Urothelium cell line (cell line): ENCODE measurements at places on chromosomes 3 and 15.

DNA sequence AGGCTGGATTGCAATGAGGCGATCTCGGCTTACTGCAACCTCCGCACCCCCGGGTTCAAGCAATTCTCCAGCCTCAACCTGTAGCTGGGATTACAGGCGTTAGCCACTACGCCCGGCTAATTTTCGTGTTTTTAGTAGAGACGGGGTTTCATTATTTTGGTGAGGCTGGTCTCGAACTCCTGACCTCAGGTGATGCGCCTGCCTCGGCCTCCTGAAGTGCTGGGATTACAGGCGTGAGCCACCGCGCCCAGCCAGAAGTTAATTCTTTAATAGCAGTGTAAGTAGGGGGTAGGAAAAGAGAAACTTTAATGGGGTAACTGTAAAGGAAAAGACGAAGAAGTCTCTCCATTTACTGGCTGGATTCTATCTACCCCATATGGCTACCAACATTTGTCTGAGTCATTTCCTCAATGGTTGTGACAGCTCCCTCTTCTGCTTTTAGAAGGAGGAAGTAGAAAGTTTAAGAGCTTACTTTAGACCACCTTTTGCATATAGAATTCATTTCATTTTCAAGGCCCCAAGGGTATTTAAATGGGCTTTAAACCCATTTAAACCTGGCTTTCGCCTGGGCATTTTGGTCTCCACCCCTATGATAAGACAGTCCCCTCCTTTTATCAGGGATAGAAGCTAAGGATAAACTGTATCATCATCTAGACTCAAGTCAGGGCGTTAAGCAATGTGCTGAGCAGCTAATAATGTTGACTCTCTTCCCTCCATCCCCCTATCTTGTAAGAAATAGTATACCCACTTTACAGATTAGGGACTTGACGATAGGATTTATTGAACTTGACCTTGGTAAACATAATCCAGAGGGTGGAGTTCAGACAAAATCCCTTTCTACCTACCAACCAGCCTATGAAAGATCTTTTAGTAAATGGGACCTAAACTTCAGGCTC, 1.1 kb upstream of the CDV3 start:
- DNase-seq: no peak

- DNase-seq: no peak
Observed at GRCh38 chr15:49441356-49441755, 18.3 kb downstream of the FGF7 start.

DNA sequence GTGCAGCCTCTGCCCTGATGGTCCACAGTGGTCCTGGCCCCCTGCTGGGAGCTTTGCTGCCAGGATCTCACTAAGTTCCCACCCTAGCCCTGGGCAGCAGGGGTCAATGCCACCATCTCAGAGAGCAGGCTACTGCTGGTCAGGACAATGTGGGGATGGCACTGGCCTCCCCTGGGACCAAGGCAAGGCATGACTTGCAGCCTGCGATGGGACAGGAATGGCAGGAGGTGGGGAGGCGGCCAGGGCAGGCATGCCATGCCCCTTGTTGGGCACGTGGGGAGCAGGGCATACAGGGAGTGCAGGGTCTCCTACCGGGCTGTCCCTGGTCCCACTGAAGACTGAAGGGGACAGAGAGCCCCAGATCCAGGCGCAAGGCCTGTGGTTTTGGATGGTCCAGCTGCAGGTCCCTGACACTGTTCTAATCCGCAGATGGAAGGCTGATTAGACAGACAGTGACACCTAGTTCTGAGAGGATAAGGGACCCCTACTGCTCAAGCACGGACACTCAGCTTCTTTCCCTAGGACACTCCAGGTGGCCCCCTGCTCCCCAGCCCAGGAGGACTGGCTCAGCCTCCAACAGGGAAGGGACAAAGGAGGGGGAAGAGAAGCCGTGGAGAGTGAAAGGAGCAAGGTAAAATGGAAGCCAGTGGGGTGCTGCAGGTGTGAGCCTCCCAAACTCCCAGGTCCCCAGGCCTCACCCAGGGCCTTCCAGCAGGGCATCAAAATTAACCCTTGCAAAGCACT, 69.2 kb upstream of the RPL32 start:
- no peak for DNase-seq

DNA sequence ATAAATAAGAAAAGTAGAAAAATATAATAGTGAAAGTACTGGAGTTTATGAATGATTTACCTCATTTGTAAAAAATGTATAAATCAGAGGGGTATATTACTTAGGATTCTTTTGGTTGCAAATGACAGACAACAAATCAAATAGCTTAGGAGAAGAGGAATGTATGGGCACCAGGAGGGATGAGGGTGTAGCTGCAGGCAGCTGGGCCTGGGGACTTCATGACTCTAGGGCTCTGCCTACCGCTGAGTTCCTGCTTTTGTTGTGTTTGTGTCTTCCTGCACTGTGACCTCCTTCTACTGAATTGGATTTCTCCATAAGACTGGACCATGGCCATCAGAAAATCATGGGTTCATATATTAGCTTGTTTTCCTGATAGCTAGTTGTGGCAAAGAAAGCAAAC, 27.9 kb upstream of the PDE8A start:
- no peak for DNase-seq

DNA sequence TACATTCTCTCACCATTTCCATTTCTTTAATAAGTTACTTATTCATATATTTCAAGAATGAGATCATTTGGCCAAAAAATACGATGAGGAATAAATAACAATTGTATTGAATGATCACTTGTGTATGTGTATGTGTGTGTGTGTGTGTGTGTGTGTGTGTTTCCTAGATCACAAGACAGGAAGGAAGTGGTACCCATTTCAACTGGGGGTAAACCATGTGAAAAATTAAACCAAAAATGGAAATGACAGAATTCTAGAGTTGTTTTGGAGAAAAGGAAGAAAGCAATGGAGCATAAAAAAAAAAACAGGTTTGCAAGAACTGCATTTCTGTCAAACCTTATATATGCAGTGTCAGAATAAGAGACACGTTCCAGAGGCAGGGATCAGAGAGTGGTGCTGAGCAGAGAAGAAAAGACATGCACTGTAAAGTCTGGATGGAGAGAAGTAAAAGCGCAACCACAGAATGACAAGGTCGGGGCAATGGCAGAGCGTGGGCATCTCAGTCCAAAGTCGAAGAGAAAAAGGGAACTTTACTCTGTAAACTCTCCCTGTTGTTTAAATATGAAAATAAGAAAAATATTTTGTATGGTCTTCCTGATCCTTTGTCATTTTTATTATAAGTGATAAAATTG, 75.5 kb downstream of the PEX5L start:
- DNase-seq: no peak

- peak; percentile 31 for DNase-seq
Observed at GRCh38 chr15:27589260-27589659, 509.9 kb downstream of the OCA2 start.

GRCh38 chr3:26308454-26308853, 314.1 kb upstream of the LRRC3B start:
- no peak for DNase-seq

GRCh38 chr3:114452256-114452655, 158.4 kb downstream of the TIGIT start:
- no peak for DNase-seq

DNA sequence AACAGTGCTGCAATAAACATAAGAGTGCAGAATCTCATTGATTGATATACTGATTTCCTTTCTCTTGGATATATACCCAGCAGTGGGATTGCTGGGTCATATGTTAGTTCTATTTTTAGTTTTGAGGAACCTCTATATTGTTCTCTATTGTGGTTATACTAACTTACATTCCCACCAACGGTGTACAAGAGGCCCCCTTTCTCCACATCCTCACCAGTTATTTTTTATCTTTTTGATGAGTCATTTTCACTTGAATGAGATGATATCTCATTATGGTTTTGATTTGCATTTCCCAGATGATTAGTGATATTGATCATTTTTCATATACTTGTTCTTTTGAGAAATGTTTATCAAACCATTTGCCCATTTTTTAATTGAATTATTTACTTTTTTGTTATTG, 12.4 kb upstream of the IREB2 start:
- DNase-seq: no peak

- DNase-seq: no peak
Observed at GRCh38 chr3:36211652-36211999, 168.7 kb upstream of the STAC start.

- DNase-seq: peak; percentile 5
Observed at GRCh38 chr3:168088106-168088720, 7.5 kb downstream of the GOLIM4 start.

GRCh38 chr3:197355713-197356112, 57.3 kb upstream of the DLG1 start:
- no peak for DNase-seq

DNA sequence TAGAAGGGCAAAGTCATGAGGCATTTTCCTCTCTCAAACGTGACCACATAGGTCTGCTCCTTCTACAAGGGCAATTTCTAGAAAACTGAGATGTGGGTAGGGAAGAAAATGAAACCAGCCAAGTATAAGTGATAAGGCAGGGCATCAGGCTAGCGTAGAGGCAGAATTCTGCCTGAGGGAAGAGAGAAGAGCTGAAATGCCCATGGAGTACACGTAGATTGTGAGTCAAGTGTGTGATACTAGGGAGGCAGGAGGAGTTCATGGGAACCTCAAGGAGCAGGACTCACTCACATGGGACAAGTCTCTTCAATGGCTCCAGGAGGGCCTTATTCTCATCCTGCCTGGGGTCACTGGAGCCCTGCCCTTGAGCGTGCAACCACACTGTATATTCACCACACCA, 34.9 kb upstream of the PPP4R2 start:
- no peak for DNase-seq

- DNase-seq: no peak
Observed at GRCh38 chr3:123576122-123576521, 8.7 kb downstream of the HACD2 start.

GRCh38 chr3:178752843-178753242, 216.6 kb downstream of the KCNMB2 start:
- no peak for DNase-seq

- DNase-seq: no peak
Observed at GRCh38 chr3:80187981-80188380, 420.2 kb upstream of the ROBO1 start.
